ENCODE measurements at places on chromosomes 6 and 20.
A peak's percentile ranks its signal among the peaks of the same experiment; 100 is the strongest.

GRCh38 chr6:16301511-16301910 is 63.1 kb downstream of the GMPR start:
- no peak for DNase-seq

- DNase-seq: no peak
These were observed 44.2 kb downstream of the PLCG1 start for GRCh38 chr20:41181567-41181966.

GRCh38 chr6:29730575-29731126 is 7.4 kb downstream of the HLA-F start:
- no peak for DNase-seq

DNA sequence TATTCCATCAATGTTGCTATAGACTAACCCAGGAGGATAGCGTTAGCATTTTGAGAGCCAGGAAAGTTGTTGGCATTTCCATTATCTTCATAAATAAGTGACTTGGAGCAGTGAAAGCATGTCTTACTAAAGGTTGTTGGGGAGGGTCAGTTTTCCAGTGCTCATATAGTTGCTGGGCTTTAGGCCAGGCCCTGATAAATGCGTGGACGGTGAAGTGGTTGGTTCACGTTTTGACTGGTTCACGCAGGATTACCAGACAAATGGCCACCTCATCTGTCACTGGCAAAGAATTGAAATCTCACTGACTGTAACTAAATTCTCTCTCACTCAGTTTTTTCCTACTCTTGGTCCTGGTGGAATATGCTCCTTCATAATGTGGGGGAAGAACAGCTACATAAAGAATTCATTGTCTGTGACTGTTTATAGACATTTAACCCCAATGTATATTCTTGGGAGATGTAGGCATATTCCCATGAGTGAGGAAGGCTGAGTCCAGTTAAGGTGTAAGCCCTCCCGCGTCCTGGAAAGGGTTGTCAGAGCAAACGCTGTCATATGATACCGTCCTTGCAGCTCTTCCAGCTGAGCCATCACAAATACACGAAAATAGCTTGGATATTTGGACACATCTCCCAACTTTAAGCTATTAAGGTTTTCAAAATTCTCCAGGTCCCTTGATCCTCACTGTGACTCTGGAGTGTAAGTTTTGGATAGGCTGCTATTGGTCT is 27.8 kb downstream of the LRRC1 start:
- DNase-seq: no peak

DNA sequence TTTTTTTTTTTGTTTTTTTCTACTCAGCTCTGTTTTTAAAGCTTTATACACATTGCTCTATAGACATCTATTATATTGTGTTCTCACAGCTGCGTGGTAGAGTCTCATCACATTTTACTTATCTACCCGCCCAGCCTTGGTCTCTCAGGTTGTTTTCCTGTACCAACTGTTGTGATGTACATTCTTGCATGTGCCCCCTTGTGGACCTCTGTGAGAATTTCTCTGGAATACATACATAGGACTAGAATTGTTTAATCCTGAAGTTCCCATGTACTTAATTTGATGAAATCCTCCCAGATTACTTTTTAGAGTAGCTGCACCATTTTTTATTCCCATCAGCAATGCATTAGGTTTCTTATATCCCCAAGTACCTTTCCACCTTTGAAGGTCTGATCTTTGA is 40.4 kb upstream of the TINAG start:
- DNase-seq: no peak

DNA sequence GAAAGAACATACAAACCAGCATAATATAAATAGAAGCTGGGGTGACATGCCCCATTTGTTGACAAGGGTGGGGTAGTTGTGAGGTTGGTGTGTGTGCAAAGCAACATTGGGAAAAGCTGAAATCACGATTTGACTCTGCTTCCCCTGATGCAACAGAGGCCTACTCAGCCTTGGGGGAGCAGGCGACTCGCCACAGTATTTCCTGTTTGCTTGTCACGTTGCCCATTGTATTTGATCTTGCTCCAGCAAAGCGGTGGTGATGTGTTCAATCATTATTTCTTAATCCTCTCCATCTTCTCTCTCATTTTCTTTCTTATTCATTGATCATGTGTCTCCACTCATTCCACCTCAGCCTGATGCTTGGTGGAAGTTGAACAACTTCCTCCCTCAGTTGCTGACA is 165.8 kb upstream of the CITED2 start:
- peak; percentile 9 for DNase-seq

DNA sequence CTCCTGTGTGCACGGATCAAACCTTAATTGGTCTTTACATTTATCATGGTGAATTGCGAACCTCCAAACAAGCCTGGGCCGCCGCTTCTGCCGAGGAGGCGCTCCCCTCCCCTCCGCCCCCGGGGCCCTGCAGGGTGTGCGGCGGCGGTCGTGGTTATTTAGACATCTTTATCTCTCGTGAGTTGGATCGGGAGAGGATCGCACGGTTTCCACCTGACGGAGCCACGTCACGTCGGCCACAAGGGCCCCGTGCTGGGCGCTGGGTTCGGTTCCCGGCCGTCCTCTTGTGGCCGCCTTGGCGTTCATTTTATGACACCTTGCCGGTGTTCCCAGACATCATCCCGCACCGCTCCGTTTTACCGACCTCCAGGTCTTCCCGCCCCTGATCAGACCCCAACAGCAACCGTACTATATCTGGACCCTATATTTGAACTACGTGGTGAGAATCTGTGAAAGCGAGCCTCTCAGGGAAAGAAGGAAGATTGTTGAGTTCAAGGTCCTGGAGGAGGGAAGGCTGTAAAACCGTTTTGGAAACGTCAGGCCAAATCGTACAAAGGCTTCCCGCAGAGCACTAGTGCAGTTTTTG is 1.3 kb upstream of the CNR1 start:
- no peak for DNase-seq

DNA sequence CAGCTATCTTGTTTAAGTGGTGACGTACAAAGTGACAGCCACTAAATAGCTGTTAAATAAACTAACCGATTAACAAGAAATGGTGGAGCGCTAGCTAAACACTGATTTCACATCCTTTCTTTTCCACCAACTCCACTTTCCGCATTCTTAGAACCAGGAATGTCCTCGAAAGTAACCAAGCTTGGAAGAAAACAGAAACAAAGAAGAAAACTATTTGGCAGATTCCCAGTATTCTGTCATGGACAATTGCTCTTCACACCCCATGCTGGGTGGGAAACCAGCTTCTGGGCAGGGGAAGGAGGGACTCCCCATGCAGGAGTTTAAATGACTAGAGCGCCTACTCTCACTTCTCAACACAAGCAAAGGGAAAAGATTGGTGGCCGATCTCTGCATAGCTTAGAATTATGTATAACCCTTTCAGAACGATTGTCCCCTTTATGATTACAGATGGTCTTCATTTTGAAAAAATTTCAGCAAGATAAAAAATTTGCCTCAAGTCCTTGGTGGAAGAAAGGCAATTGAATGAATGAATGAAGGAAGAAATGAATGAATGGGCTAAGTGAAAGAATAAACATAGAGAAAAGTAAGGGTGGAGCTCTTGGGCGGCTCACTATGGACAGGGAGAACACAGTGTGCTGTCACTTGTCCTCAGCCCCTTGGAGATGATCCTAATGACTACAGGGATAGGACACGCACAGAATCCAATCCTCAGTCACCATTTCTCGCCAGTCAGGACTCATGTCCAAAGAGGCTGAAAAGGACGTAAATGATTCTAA is 148.7 kb upstream of the NEDD9 start:
- no peak for DNase-seq

DNA sequence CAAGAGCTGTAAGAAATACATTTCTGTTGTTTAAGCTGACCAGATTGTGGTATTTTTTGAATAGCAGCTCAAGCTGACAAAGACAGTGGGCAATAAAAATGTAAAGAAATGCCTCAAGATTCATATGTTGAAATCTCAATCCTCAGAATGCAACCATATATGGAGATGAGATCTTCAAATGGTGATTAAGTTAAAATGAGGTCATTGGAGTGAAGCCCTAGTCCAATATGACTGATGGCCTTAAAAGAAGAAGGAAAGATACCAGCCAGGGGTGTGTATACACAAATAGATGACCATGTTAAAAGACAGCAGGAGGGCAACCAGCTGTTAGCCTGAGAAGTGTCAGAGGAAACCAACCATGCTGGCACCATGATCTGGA is 7.1 kb upstream of the DDO start:
- DNase-seq: no peak

DNA sequence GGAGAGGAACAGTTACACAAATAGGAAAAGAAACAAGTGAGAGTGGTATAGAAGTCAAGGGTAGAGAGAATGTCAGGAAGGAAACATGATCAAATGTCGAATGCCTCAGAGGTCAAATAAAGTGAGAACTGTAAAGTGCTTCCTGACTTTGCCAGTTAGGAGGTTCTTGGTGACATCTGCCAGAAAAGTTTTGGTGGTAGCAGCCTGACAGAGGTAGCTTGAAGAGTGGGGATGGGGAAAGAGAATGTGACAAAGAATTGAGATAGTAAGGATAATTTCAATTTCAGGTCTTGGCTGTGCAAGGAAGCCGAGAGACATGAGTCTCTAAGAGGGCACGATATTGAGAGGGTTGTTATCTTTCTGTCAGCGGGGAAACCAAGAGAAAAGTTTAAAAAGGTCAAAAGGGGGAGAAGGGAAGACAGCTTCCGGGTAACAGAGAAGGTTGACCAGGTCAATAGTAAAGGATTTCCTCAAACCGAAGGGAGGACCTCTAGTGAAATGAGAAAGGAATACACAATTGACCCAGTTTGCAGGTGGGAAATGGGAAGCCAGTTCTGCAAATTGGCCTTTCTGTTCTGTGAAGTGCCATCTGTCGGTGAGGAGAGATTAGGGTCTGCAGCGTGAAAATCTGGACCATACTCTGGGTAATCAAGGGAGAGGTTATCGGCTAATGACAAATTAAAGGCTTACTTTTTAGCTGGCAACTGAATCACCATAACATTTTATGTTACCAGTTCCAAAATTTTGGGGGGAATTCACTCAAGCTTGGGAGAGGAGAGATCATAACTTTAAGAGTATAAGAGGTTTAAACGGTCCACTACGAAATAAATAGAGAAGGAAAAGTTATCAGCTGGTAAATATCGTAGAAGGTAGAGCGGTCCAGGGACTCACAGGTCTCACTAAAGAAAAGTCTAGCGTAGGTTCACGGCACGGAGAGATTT is 973 bp upstream of the BRD2 start:
- no peak for DNase-seq

- DNase-seq: no peak
These were observed 122.8 kb downstream of the INSM1 start for GRCh38 chr20:20490673-20491072.

- no peak for DNase-seq
These were observed 300.2 kb downstream of the UTRN start for GRCh38 chr6:144585217-144585814.

GRCh38 chr20:22502731-22503191 is 81.6 kb downstream of the FOXA2 start:
- DNase-seq: no peak

DNA sequence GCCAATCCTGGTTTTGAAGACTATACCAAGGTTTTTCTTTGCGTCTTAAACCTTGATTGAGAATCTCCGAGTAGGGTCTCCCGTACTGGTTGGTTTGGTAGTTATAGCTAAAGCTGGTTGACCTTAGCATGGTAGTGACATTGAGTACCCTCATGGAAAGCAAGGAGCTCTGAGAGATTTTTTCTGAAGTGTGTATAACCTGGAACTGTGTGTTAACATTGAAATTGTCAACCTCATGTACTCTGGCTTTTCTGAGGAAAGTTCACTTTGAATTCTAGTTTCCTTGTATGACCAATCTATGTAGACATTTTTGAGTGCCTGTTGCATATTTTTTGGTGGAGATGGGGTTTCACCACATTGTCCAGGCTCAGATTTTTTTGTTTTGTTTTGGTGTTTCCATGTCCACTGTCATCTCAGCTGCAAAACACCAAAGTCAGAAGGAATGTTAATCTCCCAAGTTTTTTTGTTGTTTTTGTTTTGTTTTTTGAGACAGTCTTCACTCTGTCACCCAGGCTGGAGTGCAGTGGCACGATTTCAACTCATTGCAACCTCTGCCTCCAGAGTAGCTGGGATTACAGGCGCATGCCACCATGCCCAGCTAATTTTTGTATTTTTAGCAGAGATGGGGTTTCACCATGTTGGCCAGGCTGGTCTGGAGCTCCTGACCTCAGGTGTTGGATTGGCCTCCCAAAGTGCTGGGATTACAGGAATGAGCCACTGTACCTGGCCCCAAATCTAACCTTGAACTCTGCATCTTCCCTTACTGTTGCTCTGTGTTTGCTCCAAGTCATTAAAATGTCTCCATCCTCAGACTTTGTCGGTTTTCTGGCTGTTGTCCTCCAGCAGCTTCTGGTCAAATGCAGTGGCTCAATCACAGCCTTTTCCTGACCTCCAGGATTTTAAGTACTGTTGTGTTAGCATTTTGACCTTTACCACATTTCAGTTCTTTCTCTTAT is 4.3 kb downstream of the RPS12 start:
- DNase-seq: no peak

- no peak for DNase-seq
These were observed 31.5 kb downstream of the AAR2 start for GRCh38 chr20:36267605-36268381.

GRCh38 chr6:107731422-107732319 is 92.4 kb downstream of the SCML4 start:
- no peak for DNase-seq

GRCh38 chr6:13573669-13574110 is 711 bp upstream of the SIRT5 start:
- no peak for DNase-seq

DNA sequence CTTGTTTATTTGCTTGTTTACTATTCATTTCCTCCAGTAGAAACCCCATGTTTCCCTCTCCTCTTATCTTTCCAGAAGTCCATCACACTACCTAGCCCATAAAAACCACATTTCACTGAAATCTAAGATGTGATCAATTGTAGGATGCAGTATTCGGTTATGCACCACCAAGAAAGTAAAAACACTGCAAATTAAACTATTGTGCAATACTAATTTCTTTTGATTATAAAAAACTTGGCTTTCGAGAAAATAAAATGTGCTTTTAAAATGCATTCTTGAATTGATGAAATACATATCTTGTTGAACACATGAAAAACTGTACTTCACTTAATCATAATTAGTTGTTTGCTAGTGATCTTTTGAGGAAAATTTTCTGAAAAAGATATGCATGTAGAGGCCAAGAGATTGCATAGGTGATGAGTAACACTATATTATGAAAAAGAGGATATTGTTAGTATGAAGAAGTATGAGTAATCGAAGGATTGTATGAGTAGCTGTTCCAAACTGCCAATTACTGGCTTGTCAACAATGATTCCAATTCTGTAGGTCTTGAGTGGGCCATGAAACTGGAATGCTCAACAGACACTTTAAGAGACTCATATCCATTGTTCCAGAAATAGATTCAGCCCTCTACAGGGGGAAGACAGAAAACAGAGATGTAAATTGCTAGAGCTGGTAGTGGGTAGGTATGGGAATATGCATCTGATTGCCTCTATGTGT is 79.7 kb downstream of the RNF217 start:
- no peak for DNase-seq

- DNase-seq: no peak
These were observed 280.5 kb downstream of the CLVS2 start for GRCh38 chr6:123276546-123276980.

GRCh38 chr20:57389695-57390603 is 1.2 kb upstream of the RBM38 start:
- DNase-seq: peak; percentile 50

- no peak for DNase-seq
These were observed 50.2 kb downstream of the GFRA4 start for GRCh38 chr20:3612795-3613572.
